ENCODE measurements at places on chromosomes 5 and 9.

DNA sequence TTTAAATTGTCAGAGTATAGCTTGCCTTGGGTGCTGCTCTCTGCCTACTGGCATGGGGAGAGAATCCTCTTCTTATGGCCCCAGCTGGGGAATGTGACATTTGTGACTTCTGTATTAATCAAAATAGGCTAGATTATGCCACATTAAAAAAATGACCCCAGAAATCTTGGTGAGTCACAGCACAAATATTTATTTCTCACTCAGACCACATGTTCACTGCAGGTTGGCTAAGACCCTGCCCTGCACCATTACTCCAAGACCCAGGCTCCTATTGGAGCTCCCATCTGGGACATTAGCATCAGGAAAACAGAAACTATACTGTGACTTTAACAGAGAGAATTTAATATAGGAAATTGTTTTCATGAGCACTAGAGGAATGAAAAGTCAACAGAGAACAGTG lies 16.6 kb upstream of the WHRN start:
- no peak for DNase-seq

GRCh38 chr5:72770266-72770665 lies 46.2 kb upstream of the TNPO1 start:
- no peak for DNase-seq

GRCh38 chr9:95770653-95771131 lies 104.8 kb upstream of the ERCC6L2 start:
- no peak for DNase-seq

DNA sequence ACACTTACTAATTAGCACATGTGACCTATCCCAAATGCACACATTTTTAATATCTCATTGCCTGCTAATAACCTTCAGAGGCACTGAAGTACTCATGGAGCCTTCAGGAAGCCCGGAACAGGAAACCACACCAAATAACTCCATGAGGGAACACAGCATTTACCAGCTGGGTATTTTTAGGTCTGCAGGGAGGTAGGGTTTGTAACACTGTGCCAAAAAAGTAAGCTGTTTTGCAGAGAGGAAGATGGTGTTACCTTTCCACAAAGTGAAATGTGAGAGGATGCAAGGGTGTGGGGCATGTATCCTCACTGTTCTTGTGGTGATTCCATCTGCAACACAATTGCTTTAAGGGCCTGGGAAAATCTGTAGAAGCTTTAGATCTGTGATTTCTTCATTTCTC lies 64.4 kb downstream of the NUDT12 start:
- DNase-seq = no peak

DNA sequence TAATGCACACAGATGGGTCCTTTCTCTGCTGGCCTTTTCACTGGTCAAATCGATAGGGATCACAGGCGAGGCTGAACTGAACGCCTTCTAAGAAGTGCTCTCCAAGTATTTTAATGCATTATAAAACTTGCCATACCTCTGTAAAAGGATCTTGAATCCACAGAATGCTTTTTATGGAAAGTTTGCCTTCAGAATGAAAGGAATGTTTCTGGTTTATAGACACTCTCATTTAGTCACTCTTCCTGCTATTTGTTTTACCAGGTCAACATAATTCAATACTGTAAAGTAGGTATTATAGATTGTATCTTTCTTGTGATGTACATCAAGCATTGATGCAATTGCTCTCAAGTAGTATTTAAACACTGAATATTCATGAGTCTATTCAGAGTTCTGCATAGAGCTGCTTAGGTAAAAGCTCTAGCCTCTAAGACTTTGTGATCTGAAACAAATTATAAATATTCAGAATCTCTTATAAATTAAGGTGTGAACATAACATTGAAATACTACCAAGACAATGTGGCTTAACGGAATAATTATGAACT lies 308.4 kb downstream of the ISL1 start:
- DNase-seq = no peak

GRCh38 chr5:44178414-44178813 lies 210.8 kb downstream of the FGF10 start:
- DNase-seq = no peak

DNA sequence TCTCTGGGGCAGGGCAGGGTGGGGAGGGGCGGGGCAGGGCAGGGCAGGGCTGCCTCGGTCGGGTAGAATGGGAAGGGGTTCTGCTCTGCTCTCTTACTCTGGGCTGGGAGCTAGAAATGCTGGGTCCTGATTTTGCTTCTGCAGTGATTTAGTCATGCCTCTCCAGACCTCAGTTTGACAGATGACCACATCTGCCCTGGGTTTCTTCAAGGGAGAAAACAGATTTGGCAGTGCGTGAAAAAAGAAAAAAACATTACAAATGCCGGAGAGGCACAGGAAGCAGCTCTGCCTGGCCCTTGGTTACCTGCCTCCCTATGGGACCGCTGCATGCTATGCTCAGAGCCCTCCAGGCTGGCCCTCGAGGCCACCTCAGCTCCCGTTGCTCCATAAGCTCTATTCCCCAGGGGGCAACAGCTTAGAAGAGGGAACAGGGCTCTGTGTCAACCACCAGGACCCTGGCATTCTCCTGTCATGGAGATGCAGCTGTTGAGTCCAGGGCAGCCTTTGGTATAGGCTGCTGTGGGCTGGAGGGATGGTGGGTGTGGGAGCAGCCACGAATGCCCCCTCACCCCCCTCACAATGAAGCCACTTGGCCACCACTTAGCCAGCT lies 53.2 kb upstream of the UBTD2 start:
- no peak for DNase-seq

- no peak for DNase-seq
Observed at GRCh38 chr9:14516656-14517055, 176.6 kb downstream of the ZDHHC21 start.

- no peak for DNase-seq
Observed at GRCh38 chr5:103425686-103426454, 136.7 kb downstream of the NUDT12 start.

- no peak for DNase-seq
Observed at GRCh38 chr9:69476016-69476415, 151.0 kb downstream of the ENTREP1 start.

DNA sequence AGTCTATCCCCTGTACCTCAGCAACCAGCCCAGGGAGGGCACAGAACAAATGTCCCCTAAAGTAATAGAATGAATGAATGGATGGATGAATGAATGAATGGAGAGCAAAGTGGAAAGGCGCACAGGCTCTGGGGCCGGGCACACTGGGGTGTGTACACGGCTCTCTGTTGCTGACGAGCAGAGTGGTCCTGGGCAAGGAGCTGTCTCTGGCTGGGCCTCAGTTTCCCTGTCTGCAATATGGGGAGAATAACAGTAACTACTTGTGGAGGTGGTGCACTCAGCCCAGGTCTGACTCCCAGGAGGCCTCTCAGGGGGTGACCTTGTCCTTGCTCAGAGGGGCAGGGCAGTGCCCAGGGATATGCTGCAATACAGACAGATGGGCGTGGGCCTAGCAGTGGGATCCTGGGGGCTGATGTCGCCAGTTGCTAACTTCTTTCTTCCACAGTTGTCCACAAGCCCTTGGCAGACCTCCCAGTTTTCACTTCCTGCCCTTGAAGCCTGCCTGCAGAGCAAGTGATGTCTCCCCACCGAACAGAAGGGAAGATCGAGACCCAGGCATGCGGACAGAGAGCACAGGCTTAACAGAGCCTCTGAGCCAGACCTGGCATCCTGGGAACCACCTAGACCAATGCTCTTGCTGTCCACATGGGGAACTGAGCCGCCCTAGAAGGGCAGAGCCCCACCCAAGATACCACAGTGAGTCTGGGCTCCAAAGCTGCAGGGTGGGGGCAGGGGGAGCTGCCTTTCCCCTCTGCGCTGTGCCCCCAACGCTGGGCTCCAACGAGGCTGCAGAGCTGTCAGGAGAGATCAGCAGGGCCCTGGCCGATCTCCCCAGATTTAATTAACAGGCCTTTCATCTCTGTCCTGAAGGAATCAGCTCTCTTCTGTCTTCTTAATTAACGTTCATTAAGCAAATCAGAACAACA lies 13.6 kb upstream of the LAMC3 start:
- DNase-seq = no peak

DNA sequence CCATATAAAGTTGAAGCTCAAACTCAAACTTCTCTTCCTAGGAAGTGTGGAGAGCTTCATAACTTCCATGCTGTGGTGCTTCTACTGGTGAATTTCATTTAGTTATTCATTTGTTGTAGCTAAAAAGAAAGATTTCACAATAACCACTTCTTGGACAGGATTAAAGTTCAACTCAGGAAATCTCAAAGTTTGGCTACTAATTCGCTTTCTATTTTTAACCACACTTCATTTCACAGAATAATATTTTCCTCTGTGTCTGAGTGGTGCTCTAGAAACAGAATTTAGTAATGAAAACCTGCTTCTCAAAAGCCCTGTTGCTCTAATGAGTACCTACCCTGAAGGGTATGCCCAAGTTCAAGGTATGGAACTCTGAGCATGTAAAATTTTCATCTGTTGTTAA lies 73.9 kb downstream of the ACTBL2 start:
- no peak for DNase-seq
